ENCODE measurements at places on chromosomes 3 and 15.

DNA sequence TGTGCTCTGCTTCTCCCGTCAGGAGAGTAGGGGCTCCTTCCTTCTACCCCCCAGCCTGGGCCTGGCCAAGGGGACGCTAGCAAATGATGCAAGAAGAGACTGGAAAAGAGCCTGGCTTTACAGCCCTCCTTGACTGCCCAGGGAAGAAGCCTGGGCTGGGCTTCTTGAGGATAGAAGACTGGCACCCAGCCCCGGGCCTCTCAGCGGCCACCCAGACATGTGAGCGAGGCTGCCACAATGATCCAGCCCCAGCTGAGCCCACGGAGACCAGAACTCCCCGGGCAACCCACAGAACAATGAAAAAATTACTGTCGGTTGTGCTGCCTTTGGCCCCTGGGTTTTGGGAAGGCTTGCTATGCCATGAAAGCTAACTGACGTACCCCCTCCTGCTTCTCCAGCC lies 100.6 kb upstream of the PRR20G start:
- no peak for DNase-seq

GRCh38 chr3:32626631-32627030 lies 56.0 kb upstream of the DYNC1LI1 start:
- no peak for DNase-seq

DNA sequence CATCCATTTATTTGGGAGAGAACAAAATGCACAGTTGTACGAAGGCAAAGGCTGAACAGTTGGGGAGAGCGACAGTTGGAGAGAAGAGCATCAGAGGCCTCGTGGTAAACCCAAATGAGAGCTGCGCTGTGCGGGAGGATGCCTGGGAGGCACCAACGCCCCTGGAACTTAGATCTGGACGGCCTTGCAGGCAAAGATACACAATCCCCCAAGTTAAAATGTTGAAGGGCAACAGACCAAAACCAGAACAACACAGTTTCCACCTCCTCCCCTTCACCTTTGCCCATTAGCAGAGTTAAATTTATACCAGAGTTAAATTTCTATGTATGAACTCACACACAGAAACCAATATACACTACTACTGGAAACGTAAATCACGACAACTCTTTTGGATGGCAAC lies 339.6 kb downstream of the RORA start:
- no peak for DNase-seq

GRCh38 chr3:184718431-184718830 lies 6.6 kb upstream of the MAGEF1 start:
- no peak for DNase-seq

- no peak for DNase-seq
These were observed 50.6 kb downstream of the DRD3 start for GRCh38 chr3:114128231-114128630.

DNA sequence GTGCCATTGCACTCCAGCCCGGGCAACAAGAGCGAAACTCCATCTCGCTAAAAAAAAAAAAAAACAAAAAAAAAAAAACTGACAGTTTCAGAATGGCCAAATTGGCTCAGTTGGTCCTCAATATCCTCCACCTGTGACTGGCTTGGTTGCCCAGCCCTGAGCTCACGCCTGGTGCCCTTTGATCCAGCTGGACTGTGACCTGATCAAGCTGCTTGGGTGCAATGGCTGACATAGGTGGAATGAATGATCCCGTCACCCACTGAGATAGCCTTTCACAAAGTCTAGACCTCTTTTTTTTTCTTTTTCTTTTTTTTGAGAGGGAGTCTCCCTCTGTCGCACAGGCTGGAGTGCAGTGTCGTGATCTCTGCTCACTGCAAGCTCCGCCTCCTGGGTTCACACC lies 254.6 kb downstream of the FOXP1 start:
- DNase-seq = no peak

DNA sequence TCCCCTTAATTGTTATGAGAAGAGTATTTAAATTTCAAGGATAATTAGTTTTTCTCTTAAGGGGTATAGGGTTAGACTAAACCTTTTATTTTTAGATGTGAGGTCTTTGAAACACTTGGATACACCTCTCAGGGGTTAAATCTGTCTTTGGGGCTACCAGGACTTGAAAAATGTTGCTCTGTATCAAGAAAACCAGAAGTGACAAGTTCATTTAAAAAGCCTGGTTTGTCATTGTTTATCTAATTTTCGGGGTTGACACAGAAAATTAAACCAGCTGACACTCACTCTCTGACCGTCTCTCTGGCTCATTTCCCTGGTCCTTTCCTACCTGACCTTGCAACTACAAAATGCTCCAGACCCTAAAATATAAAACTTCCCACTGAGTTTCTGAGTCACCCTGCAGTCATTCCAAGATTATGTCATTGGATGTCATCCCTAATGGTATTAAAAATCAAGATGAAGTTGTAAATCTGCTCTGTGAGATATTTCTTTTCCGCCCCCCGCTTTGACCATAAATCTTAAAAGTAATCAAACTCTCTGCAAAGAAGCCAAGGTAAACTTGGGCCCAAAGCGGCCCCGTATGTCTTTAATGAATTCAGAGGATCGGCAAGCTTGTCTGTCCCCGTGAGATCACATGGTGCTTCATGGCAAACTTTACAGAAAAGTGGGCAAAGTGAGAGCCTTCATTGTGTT lies 32.9 kb upstream of the SKOR1 start:
- no peak for DNase-seq

GRCh38 chr15:88740356-88740755 lies 62.9 kb upstream of the ACAN start:
- no peak for DNase-seq

- no peak for DNase-seq
These were observed 16.3 kb downstream of the TYRO3 start for GRCh38 chr15:41575282-41575681.

- DNase-seq = no peak
These were observed 141.1 kb upstream of the ABI3BP start for GRCh38 chr3:101134331-101134730.

GRCh38 chr3:194865615-194866014 lies 179.9 kb downstream of the FAM43A start:
- DNase-seq = no peak

GRCh38 chr3:154210986-154211385 lies 89.8 kb downstream of the ARHGEF26 start:
- no peak for DNase-seq

DNA sequence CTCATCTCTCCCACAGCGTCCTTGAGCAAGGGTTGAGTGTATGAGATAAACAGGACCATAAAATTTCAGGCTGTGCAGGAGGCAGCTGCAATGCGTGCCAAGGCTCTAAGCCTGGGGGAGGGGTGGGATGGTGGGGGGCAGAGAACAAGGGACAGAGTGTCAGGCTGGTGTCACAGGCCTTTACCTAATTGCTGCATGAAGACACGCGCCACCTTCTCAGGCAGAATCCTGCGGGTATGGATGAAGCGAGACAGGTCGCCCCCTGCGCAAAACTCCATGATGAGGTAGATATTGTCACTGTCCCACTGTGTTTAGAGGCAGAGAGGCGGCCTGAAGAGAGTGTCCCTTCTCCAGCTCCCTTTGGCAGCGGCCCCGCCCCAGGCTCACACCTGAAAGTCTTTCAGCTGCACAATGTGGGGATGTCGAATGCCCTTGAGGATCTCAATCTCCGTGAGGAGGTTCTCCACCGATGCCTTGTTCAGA lies 1.0 kb downstream of the ULK3 start:
- DNase-seq = no peak

All from activated CD8-positive, alpha-beta memory T cell treated with anti-CD3 and anti-CD28 coated beads for 1 hour (primary cell).